Foreskin keratinocyte (primary cell): ENCODE measurements at places on chromosomes 1 and 21. TPM values are rescaled to one million over a fixed set of nuclear protein-coding genes. Genes with fewer than 3 reads are reported as not detected.

LHX8 gene
- total RNA-seq, result not detected in 2 replicates

PTPN14 gene
- total RNA-seq, result 47.6 and 48.2 TPM in 2 replicates

TNFRSF1B gene
- 0.07 and 0.14 TPM in 2 replicates for total RNA-seq

OR2M3 gene
- total RNA-seq, result not detected in 2 replicates

GPA33 gene
- not detected in 2 replicates for total RNA-seq

LAMC2 gene
- 3,836 and 7,314 TPM in 2 replicates for total RNA-seq

AMPD1 gene
- not detected in 2 replicates for total RNA-seq

ADORA1 gene
- 0.21 and 0.71 TPM in 2 replicates for total RNA-seq

FMO2 gene
- not detected in 2 replicates for total RNA-seq

LRRC8D gene
- 45.8 and 50.4 TPM in 2 replicates for total RNA-seq

ARHGEF16 gene
- 24.1 and 25.2 TPM in 2 replicates for total RNA-seq

SPRR2G gene
- 2.7 and 3.1 TPM in 2 replicates for total RNA-seq

KCNH1 gene
- total RNA-seq, result not detected in 2 replicates

LCE3A gene
- total RNA-seq, result not detected in 2 replicates

SHE gene
- total RNA-seq, result not detected in 2 replicates

LCE1C gene
- total RNA-seq, result 2.9 and 3.5 TPM in 2 replicates

GPR153 gene
- 7.5 and 7.9 TPM in 2 replicates for total RNA-seq
